Effector CD4-positive, alpha-beta T cell (primary cell): ENCODE measurements at places on chromosomes 2 and 18.

GRCh38 chr18:50097702-50098101 is 97.2 kb downstream of the MYO5B start:
- DNase-seq: no peak

- no peak for DNase-seq
These were observed 454.2 kb upstream of the TNP1 start for GRCh38 chr2:217314021-217314460.

GRCh38 chr2:54430649-54431048 is 25.5 kb upstream of the SPTBN1 start:
- no peak for DNase-seq

GRCh38 chr2:30798536-30798991 is 8.7 kb downstream of the CAPN13 start:
- no peak for DNase-seq

DNA sequence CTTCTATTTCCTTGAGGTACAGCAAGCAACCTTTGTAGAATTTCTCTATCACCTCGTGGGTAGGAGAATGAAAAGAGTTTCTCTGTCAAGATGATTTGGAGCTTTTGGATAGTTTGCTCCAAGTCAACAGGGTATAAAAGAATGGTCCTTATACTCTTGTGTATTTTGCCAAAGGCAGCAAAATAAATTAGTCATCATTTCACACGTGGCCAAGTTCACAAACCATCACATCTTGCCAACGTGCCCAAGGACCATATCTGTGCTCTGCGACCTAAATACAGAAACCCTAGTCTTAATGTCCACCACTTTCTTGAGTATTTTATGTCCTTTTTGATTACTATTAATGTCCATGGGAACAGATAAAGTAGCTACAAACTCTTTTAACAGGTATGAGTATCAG is 262.9 kb downstream of the AFF3 start:
- no peak for DNase-seq

- DNase-seq: no peak
These were observed 39.0 kb downstream of the KANSL1L start for GRCh38 chr2:210132239-210132638.

GRCh38 chr2:188276255-188276654 is 15.4 kb upstream of the GULP1 start:
- no peak for DNase-seq

GRCh38 chr18:6315517-6316331 is 99.0 kb downstream of the L3MBTL4 start:
- DNase-seq: no peak

DNA sequence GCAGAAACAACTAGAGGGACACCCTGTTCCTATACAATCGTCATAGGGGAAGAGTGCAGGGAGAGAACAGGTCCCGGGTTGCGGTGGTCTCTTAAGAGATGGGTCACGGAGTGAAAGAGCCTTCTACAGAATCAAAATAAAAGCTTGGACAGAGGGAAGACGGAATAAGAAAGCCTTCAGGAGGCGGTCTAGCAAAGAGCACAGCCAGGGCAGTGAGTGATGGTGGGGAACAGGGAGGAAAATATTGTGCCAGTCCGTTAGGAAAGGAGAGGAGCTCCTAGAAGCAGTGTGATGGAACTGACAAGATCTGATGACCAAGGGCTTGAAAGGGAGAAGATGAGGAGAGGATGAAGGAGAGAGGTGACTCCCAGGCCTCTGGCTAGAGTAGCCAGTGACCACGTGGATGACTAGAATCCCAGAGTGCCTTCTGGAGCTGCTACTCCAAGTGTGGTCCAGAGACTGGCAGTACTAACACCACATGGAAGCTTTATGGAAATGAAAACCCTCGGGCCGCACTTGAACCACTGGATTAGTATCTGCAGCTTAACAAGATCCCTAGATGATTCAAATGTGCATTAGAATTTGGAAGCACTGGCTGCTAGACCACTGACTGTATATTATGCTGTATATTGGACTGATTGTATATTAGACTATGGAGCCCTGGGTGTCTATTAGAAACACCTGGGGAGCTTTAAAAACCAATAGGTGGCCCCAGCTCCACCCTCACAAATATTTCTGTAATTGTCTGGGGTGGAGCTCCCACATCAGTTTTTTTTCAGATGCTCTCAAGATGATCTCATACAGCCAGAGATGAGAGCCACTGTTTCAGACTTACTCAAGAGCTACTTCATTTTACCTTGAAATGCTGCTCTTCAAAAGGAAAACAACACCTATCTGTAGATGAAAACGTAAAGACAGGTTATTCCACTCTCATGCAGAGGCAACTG is 1.1 kb upstream of the EVA1A start:
- no peak for DNase-seq

DNA sequence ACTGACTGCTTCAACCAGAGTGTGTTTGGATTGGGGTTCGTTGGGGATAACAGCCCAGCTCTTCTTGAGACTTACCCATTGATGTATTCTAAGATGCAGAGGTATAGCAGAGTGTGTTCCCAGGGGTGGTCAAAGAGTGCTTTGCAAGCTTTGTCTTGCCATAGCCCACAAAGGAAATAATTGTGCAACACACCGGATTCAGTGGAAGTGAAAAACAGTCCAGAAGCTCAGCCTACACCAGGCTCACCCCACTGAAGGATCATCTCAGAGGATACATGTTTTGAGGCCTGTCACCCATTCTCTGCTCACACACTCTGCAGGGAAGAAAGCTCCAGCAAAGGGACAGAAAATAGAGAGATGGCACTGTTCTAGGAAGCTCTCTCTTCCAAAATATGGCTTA is 9.6 kb downstream of the CACNB4 start:
- no peak for DNase-seq

DNA sequence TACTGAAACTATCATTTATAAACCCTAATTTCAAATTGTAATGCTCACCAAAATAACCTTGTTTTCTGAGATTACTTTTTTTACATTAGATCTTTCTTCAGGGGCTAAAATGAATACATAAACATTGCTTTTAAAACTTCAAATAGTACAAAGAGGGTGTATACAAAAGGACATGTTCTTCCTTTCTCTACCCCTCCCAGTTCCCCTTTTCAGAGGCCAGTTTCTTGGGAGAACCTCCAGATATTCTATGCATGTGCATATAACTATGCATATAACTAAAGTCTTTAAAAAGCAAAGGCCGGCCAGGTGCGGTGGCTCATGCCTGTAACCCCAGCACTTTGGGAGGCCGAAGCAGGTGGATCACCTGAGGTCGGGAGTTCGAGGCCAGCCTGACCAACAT is 10.6 kb upstream of the FAM117B start:
- DNase-seq: no peak

DNA sequence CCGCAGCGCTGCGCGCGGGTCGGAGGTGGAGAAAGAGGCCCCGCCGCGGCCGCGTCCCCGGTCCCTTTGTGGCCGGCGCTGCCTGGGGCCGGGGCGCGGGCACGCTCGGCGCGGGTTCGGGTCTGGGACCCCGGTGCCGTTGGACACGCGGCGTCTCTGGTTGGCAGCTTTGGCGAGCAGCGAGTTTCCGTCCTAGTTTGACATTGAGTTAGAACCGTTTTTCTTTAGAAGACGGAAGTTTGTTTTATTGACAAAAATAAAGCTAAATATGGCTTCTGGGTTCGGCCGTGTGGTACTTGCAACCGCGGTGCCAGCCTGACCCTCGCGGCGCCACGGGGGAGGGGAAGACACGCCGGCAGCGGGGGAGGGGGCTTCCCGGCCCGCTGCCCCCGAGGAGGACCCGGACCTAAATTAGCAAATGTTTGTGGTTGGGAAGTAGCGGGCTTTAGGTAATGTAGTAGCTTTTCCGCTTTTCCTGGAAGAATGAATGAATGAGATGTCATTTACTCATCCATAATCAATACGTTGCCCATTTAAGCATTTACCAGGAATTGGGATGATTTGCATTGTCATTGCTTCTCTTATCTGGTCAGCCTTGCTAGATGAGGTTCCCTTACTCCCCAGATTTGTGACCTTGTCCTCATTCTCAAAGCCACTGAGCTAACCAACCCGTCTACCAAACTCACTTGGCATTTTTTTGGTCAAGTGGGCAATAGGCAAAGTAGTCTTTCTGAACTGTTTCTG is 530 bp downstream of the GALNT1 start:
- DNase-seq: no peak

- no peak for DNase-seq
These were observed 2.1 kb downstream of the TMEM247 start for GRCh38 chr2:46481198-46482193.

DNA sequence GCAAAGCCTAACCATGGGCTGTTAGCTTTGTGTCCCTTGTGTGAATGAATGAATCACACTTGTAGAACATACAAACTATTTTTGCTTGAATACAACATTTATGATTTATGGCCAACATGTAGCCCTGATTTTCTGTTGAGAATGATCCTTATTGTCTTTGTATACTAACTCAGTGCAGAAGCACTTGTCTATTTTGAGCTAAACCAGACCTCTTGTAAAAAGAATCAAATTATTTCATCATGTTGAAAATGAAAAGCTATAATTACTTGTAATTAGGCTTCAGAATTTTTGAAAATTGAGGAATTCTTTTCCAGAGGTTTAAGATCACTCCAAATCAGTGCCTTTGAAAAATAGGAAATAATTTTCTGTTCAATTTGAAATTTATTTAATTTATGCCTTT is 85.9 kb downstream of the ZNF407 start:
- no peak for DNase-seq

GRCh38 chr2:241561832-241562231 is 3.3 kb downstream of the BOK start:
- DNase-seq: no peak
